ENCODE measurements at places on chromosomes 1 and 21.

DNA sequence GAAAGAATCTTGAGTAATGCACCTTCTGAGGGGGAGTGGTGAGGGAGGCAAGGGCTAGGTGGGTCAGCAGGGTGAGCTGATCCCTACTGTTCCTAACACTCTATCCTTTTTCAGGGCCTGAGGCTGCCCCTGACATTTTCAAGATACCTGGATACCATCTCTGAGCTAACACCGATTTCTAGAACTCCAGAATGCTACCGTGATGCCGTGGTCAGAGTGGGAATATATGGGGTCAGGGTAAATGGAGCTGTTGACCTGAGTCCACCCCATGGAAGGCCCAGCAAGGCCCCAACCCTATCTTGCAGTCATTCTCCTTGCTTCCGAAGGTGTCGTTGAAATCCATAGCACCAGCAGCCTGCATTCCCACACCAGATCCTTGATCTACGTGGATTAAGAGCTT is 18.0 kb upstream of the PTPRF start:
- no peak for DNase-seq

- DNase-seq = peak; percentile 17
Observed at GRCh38 chr1:30706528-30706927, 16.9 kb downstream of the MATN1 start.

GRCh38 chr1:115479055-115479482 is 141.0 kb upstream of the NGF start:
- no peak for DNase-seq

DNA sequence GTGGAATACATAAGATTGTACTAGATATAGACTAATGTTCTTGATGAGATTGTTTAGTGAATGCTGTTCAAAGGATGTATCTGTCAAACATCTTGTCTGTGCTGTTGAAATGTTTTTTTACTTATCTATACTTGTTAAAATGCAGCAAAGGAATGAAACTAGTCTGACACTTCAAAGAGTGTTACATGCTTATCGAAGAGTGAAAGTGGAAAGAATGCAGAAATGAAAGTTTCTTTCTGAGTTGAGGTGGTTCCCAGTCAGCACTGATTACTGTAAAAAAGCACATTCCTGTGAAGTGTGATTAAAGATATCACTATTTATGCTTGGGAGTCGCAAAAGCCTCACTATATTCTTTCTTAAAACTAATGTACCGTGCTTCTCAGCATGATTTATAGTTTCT is 1225.2 kb downstream of the NCAM2 start:
- peak; percentile 54 for DNase-seq

- DNase-seq = no peak
Observed at GRCh38 chr21:22795644-22796043, 1797.4 kb downstream of the NCAM2 start.

- no peak for DNase-seq
Observed at GRCh38 chr21:46560568-46561444, 44.1 kb downstream of the S100B start.

DNA sequence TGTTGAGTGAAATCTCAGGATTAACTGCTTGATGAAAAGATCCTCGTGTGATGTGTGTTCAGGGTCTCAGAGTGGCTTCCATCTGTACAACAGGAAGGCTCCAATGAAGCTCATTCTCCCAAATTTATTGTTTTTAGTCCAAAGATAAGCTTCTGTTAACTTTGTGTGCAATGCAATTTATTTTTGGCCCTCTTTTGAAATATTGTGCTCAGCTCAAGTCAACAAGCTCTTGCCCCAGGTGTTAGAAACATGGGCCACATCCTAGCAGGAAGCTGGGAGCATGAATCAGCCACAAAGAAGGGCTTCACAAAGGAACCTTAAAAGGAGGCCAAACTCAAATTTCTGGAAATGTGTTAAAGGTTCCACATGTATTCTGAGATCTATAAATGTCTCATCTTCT is 135.7 kb downstream of the PCP4 start:
- no peak for DNase-seq

GRCh38 chr1:104973516-104973915 is 1223.8 kb downstream of the AMY1C start:
- DNase-seq = no peak

DNA sequence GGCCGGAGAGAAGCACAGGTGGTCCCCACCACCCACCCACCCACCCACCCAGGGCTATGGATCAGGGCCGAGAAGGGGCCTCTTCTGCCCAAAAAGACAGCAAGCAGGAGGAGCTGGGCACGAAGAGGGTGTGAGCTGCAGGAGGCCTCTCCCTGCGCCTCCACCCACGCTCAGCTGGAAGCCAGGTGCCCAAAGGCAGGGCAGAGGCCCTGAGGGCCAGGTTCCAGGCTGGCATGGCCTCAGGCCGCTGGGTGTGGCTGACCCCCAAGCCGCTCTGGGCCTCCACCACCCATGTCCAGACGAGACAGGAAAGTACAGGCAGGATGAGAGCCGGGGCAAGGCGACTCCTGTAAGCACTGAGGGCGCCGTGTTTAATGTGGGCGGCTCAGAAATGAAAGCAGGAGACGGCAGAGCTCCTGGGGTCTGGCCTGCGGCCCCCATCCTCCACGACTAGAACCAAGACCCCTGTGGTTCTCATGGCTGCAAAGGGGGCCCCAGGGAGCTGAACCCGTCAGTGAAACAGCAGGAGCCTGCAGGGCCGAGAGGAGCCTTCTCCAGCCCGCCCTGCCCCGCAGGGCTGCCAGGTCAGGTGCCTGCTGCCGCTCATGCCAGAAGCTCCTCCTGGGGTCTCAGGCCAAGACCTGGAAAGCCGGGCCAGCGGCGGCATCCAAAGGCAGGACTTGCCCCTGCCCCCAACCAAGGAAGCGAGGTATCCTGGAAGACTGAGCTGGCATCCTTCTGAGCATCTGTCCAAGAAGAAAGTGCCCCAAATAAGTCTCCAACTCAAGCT is 56.0 kb downstream of the MEGF6 start:
- no peak for DNase-seq

GRCh38 chr1:22256213-22256512 is 113.3 kb upstream of the WNT4 start:
- DNase-seq = no peak

GRCh38 chr1:205915354-205915990 is 27.8 kb downstream of the SLC26A9 start:
- no peak for DNase-seq

- no peak for DNase-seq
Observed at GRCh38 chr21:40931197-40931596, 84.2 kb upstream of the DSCAM start.

GRCh38 chr1:68201546-68202238 is 30.6 kb downstream of the WLS start:
- no peak for DNase-seq

DNA sequence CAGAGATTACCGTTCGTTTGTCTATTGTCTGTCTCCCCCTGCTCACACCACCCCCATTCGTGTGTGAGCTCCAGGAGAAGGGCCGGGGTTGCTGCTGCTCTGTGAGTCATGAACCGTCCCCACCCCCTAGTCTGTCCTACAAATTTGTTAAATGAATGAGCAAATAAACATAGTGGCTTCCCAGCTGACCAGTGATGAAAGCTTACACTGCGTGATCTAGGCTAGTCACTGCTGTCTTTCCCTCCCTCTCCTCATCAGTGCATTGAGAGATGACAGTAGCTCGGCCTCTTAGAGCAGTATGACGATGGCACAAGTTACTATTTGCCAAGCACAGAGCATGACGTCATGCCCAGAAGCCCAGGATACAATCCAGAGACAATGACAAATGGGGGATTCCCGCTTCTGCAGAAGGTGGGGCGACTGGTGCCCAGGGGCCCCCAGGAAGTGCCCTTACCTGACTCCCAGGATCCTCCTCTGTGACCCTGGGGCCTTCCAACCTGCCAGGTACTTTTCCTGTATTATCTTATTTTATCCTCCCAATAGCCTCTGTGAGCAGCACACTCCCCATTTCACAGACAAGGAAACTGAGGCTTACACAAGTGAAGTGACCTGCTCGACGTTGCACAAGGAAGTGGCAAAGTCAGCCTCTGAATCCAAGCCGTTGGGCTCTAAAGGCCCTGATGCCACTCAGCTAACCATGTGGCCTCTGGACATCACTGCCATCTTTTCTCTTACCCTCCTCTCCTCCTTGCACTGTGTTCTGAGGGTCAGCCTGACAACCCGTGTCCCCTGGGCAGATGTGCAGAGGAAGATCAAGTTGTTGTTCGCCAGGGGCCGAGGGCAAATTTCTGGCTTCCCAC is 8.6 kb upstream of the EPHA2 start:
- DNase-seq = peak; percentile 43

GRCh38 chr1:156073740-156074139 is 8.5 kb downstream of the MEX3A start:
- no peak for DNase-seq

- peak; percentile 53 for DNase-seq
Observed at GRCh38 chr1:219085988-219086387, 87.7 kb upstream of the LYPLAL1 start.

- peak; percentile 99 for DNase-seq
Observed at GRCh38 chr1:209784265-209785169, at the start of gene C1orf74. Gene C1orf74, minus strand, starts transcription at chr1:209784559. Its CDS starts 925 bp downstream, at chr1:209783634.

GRCh38 chr1:212484701-212485570 is 52.2 kb downstream of the NENF start:
- no peak for DNase-seq

DNA sequence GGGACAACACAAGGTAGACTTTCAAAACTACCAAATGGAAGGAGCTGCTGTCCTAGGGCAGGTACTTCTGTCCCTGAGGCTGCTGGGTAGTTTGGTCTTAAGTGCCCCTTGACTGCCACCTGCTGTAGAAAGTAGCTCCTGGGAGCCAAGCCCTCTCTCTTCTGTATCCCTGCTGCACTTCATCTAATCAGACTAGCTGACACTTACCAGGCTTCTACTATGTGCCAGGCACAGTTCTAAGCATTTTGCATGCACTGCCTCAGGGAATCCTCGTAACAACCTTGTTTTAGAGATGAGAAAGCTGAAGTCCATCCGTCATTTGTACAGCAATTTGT is 15.9 kb upstream of the SRSF4 start:
- peak; percentile 60 for DNase-seq

GRCh38 chr1:103283841-103284669 is 175.7 kb upstream of the COL11A1 start:
- no peak for DNase-seq

- no peak for DNase-seq
Observed at GRCh38 chr1:194833111-194833510, 1646.7 kb upstream of the B3GALT2 start.

GRCh38 chr1:165826565-165827267 is 698 bp upstream of the UCK2 start:
- DNase-seq = no peak

- DNase-seq = no peak
Observed at GRCh38 chr1:2826316-2826715, 24.8 kb upstream of the TTC34 start.

DNA sequence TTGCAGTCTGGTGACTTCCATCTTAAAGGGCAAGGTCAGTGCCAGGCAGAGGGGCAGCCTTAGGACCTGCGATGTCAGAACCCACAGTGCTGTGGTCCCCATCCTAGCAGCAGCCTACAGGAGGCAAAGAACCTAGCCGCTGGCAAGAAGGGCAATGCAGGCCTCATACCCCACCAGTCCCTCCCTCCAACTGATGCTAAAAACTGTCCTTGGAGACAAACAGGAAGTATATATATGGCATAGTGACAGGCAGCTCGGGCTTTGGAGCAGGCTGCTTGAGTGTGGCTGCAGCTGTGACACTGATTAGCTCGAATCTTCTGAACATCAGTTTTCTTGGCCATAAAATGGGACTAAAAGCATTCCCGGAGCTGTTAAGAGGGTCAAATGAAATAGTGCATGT is 156.0 kb upstream of the VAMP3 start:
- no peak for DNase-seq

DNA sequence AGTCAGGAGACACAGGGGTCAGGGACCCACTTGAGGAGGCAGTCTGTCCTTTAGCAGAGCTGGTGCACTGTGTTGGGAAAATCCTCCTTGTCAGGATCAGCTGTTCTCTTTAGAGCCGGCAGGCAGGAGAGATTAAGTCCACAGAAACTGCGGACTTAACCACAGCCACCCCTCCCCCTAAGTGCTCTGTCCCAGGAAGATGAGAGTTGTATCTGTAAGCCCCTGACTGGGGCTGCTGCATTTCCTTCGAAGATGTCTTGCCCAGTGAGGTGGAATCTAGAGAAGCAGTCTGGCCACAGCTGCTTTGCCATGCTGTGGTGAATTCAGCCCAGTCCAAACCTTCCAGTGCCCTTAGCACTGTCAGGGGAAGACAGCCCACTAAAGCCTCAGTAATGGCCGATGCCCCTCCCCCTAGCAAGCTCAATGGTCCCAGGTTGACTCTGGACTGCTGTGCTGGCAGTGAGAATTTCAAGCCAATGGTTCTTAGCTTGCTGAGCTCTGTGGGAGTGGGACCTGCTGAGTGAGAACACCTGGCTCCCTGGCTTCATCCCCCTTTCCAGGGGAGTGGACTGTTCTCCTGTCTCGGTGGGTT is 172.8 kb downstream of the ST6GALNAC3 start:
- peak; percentile 82 for DNase-seq

- DNase-seq = peak; percentile 23
Observed at GRCh38 chr1:35899941-35900340, 16.9 kb downstream of the AGO1 start.

DNA sequence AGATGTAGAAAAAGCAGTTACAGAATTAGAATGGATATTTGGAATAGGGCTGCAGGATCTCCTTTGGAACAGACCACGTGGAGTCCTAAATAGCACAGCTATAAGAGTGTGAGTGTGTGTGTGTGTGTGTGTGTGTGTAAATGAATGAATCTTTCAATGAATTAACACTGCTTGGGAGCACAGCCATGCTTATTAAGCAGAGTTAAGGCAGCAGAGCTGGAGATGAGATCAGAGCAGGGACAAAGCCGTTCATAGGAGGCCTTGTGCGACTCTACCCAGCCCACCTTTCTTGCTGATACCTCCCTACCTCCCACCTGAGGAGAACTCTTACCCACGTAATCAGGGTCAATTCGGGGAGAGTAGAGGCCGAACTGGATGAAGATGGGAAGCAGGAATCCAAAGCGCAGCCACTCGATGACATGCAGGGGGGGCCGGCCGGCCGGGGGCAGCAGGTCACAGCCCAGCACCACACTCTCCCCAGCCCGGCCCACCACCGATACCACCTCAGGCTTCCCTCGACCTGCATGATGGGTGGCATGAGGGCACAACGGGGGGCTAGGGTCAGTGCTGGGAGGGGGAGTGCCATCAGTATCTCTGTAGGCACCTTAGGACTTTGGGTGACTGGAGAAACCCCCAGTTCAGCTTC is 2.7 kb downstream of the IGSF9 start:
- DNase-seq = no peak

DNA sequence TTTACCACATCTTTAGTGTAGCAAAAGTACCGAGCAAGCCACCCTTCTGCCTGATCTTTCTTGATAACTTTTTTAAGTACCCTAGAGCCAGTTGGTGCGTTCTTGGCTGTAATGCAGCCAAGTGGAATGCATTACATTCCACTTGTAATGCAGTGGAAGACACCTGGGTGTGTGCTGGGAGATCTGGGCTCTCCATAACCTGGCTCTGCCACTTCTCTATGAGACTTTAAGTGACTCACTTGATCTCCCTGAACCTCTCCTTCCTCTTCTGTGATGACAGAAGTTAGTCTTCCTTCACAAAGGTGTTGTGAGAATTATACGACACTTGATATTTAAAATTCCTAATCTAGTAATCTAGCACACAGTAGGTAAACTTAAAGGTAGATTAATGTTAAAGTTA is 35.3 kb upstream of the NFIA start:
- DNase-seq = no peak
